Thyroid gland (tissue), 4 donors: ENCODE measurements at places on chromosomes 6 and 20. TPM values are rescaled to one million over a fixed set of nuclear protein-coding genes. Genes with fewer than 3 reads are reported as not detected.

Gene CALHM6
- total RNA-seq, result 2.9 TPM

Gene DEFB124
- not detected for total RNA-seq

GRCh38 chr6:111238464-111239119, 151.3 kb downstream of the SLC16A10 start:
- no peak for DNase-seq
- no peak overlapping the region for H3K27ac ChIP-seq
- no peaks in the 10 kb centered on the region for H3K36me3 ChIP-seq
- no peaks in the 10 kb centered on the region for H3K27me3 ChIP-seq
- H3K4me3 ChIP-seq, result no peak overlapping the region

GRCh38 chr20:36439040-36439730, 102.1 kb upstream of the MYL9 start:
- DNase-seq, result peak; percentile 71
- H3K36me3 ChIP-seq, result no peaks in the 10 kb centered on the region
- no peak overlapping the region for H3K27ac ChIP-seq
- H3K27me3 ChIP-seq, result no peaks in the 10 kb centered on the region
- H3K4me1 ChIP-seq, result peaks cover 5% of the 10 kb centered on the region
